Natural killer cell treated with Interleukin-12 subunit alpha and Interleukin-12 subunit beta and Interleukin-15 and Interleukin-18, amount 100 ng/mL, for 72 hours (primary cell): ENCODE measurements at places on chromosomes 6 and 20. TPM values are rescaled to one million over a fixed set of nuclear protein-coding genes. Genes with fewer than 3 reads are reported as not detected.

The CCDC170 gene
- total RNA-seq: not detected

The NKX2-2 gene
- total RNA-seq: not detected

The HNF4A gene
- total RNA-seq: not detected

The HCK gene
- not detected for total RNA-seq

The MYCT1 gene
- not detected for total RNA-seq

The NFKBIL1 gene
- total RNA-seq: 16.8 TPM

The E2F1 gene
- total RNA-seq: 45.4 TPM

The EEF1A2 gene
- 3.1 TPM for total RNA-seq

The TFAP2C gene
- total RNA-seq: not detected

The COL9A3 gene
- total RNA-seq: not detected

The EYS gene
- total RNA-seq: 0.20 TPM

GRCh38 chr6:66421570-66421969 is 714.5 kb upstream of the EYS start:
- no peak for DNase-seq

GRCh38 chr6:45983062-45983461 is 32.6 kb downstream of the CLIC5 start:
- DNase-seq: no peak

DNA sequence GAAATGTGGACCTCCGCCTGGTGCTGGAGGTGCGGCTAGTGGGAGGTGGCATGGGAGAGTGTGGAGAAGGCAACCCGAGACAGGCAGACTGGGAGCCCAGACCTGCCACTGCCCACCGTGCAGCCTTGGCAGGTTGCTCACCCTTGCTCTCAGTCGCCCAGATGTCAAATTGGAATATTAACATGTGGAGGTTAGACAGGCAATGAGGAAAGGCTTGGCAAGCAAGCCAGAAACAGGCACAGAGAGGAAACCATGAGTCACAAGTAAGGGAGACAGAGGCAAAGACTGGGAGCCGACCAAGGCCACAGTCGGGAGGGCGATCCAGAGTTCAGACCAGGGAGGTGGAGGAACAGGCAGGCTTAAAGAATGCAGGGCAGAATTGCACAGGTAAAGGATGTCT is 178.2 kb downstream of the FOXC1 start:
- DNase-seq: no peak

- no peak for DNase-seq
These were observed 100.0 kb downstream of the MBOAT1 start for GRCh38 chr6:20112241-20112640.

DNA sequence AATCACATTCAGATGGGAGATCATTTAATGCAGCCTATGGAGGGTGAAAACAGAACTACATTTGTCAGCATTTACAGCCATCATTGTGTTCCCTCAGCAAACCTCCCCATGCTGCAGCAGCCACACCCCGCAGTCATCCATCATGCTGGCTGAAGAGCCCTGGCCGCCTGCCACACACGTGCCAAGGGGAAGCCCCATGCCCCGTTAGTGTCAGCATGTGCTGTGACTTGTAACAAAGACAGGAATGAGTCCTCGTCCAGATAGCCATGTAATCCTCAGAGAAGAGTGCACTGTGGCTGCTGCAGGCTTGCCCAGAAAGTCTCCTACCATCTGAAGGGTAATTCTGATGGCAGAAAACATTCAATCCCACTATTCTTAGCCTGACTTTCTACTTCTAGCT is 1097.8 kb downstream of the KIF16B start:
- DNase-seq: no peak

GRCh38 chr20:31945785-31946184 is 6.1 kb downstream of the PDRG1 start:
- no peak for DNase-seq

DNA sequence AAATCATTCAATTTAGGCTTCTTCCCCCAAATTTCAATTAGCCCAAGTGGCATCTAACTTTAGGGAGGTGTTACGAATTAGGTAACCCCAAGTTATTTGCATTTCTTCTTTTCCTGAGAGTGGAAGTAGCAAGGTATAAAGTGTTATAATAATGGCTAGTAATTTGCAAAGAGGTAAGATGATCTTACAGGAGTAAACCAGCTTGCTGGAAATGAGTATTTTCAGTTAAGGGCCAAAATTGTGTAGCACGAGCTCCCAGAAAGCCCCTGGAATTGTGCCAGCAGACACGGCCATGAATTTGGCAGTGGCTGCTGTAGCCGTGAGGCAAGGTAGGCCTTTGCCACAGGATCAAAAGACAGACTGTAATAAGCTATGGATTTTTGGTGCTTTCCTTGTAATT is 38.0 kb downstream of the CITED2 start:
- DNase-seq: no peak

DNA sequence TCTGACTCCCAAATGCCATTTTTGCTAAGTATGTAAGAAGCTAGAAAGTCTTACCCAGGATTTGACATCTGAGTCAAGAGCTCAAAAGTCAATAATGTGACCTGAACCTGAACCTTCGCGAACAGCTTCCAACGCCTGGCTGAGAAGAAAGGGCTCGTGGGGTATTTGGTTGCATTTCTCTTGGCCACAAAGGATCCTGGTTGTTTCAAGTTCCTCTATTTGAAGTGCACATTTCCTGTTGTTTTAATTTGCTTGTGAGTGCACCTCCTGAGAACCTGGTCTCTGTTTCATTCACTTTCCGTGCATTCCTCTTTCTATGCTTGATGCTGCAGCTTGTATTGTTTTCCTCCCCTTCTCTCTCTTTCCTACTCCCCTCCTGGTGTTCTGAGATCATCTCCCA is 212.5 kb downstream of the FOXA2 start:
- DNase-seq: no peak

DNA sequence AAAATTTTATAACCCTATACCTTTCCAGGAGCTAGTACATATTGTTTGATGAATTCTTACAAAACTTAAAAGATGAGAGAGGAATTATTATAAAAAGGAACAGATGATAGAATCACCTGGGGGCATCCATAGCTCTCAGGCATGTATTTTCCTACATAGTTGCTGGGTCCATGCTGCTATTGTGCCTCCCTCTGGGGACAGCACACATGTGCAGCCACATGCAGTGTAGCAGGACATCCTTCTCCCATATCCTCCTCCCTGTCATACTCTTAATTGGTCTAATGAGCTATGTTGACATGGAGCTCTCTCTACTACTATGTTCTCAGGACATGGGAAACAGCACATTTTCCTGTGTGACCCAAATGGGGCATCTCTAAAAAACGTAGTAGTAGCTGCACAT is 898.2 kb upstream of the MAP3K7 start:
- no peak for DNase-seq

GRCh38 chr20:63382551-63383300 is 21.6 kb upstream of the CHRNA4 start:
- no peak for DNase-seq

DNA sequence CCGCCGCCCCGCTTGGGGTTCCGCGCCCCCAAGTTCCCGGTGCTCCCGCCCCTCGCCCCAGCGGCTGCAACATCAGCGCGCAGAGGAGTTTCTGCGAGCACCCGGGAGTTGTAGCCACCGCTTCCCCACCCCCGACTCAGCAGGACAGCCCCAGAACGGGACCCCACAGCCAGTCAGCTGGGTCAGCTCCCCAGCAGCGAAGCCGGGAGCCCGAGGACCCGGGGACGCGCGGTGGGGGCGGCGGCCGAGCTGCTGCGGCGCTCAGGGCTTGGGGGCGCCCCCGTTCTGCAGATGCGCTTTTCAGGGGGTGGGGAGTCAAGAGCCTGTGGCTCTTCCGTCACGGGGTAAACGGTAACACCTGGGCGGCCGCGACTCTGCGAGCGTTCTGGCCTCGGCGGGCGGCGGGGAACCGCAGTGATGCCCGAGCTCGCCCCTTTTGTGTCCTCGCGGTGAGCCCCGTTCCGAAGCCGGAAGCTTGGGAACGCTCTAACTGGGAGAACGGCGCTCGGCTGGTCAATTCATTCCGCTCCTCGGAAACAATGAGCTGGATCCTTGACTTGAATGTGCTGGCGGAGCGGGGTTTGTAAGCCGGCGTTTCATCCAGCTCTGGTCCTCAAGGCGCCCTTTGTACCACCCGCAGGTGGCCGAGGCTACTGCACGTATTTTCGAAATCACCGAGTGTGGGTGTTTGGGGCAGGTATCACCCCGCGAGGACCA is 774 bp downstream of the PLEKHG1 start:
- no peak for DNase-seq

- DNase-seq: peak; percentile 93
These were observed at the start of the genes KCTD20 and PXT1 for GRCh38 chr6:36442671-36443470. KCTD20 (plus strand) TSS chr6:36443000; CDS start chr6:36470098, 27,098 bp downstream. PXT1 (minus strand) TSS chr6:36442854; CDS start chr6:36426082, 16,772 bp downstream.
